Midbrain (tissue), 1 donor: ENCODE measurements at places on chromosomes 5 and 9.

DNA sequence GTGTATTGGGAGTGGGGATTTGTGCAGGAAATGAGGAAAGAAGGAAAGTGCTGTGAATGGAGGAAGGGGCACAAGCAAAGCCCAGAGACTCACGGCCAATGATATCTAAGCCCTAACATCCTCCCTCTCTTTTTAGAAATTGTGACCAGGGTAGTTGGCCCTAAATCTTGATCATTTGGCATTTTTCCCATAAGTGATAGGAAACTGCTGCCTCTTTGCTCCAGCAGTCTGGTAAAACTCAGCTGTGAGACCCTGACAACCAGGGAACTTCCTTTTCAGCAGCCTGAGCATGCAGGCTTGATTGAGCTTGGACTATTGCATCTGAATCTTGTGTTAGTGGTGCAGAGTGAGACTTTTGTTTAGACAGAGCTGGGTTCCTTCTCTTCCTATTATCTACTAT lies 9.6 kb upstream of the ADRB2 start:
- no peak for DNase-seq

DNA sequence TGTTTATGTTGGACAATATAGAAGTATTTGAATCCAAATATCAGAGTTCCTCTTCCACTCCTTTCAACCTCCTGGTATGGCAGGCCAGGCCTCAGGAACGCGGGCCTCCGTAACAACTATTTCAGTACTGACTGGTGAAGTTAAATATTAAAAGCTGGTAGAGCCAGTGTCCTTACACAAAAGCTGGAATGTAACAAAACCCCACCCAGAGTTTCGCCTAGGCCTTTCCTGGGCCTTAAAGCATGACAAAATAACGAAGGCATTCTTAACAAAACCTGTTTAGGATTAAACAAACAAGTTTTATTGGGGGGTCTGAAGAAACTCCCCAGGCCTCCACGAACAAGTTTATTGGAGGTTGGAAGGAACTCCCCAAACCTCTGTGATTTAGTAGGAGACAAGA lies 61.6 kb upstream of the GNE start:
- DNase-seq = no peak

- DNase-seq = no peak
Observed at GRCh38 chr5:35672995-35673394, 55.3 kb downstream of the SPEF2 start.

- no peak for DNase-seq
Observed at GRCh38 chr5:42360616-42361314, 62.5 kb upstream of the GHR start.

GRCh38 chr5:151388960-151389359 lies 41.6 kb upstream of the SLC36A2 start:
- no peak for DNase-seq

DNA sequence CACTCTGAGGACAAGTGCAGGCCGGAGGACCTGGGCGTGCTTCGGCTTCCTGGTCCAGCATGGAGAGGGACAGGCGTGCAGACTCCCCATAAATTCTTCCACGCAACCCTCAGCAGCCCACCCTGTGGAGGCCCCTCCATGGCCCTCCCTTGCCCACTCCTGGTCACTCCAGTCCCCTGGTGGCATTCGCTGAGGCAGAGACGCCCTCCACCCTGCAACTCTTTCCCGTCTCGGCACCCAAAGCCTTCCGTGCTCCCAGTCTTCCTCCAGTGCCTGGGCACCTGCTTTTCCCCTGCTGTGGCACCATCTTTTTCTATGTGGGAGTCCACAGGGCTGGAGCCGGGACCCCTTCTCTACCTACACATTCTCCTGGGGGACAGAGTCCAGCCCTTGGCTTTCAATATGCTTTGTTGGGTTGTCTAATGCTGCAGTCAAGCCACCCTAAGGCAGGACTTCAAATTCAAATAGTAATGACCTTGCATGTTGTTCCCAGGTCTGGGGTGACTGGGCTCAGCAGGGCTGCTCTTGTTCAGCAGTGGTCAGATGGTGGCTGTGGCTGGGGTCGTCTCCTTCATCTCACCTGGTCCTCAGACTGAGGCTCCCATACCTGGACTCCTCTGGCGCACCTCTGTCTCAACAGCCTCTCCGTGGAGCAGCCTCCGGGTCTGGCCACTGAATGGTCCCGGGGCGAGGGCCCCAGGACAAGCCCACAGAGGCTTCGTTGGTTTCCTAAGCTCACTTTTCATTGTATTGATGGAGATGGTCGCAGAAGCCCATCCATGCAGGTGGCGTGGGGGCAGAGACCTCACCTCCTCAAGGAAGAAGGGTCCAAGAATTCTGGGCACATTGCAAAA lies 15.2 kb downstream of the MRPL36 start:
- DNase-seq = no peak

DNA sequence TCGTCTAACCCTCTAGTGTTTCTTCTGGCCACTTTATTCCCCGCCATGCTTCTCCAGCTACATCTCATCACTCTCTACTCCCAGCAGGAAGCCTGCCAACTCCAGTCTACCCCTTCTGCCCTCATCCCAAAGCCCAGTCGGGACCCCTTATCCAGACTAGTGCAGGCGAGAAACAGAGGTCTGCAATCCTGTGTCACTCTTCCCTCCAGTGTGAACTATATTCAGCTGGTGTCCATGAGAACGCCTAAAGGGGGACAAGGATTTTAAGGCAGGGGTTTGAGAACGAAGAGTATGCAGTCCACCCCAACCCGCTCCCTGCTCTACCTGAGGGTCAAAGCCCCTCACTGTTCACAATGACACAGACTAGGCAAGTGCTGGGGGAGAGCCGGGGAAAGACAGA lies 41.7 kb upstream of the GABRP start:
- no peak for DNase-seq

- no peak for DNase-seq
Observed at GRCh38 chr5:38797838-38798237, 48.0 kb upstream of the OSMR start.

DNA sequence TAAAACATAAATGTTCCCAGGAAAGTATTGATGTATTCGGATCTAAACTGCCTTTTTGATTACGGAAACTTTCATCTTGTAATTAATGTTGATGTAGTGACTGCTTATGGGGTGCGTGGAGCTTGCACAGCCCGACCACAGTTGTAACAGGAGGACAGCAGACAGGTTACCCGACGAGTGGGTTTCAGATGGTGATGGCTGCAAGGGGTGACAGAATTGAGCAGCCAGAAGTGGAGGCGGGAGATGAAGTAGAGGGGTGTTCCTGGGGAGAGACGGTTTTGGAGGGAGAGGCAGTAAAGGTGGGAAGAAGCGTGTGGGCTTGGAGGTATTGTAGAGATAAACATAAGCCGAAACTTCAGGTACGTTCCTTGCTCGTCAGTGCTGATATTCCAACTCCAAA lies 5.8 kb downstream of the CEP72 start:
- DNase-seq = no peak

DNA sequence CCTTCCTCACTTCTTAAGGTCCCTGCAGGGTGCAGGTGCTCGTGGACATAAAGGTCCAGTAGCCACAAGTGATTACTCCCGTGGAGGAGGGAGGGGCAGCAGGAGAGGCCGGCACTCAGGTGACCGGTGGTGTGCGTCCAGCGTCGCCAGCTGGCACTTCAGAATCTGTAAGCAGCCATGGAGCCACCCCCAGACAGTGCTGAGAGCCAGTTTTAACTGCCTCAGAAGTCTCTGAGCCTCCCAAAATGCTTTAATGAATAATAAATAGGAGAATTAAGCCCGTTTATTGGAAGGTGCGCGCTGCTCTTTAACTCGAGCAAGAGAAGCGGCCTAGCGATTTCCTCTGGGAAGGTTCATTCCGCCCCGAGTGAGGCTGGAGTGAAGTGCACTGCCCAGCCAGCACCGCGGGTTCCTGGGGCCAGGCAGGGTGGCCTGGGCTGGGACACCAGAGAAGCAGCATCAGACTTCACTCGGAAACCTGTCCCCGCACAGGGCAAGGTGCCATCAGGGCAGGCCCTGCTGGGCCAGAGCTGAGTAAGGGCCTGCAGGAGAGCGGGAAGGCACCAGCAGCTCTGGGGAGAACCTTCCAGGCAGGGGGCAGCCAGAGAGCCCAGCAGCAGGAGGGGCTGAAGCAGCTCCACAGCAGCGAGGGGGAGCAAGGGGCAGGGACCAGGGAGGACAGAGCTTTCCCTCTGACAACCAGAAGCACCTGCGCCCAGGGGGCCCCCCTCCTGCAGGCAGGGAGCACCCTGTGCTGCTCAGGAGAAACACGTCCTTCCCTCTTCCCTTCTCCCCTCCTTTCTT lies 61.2 kb downstream of the VAV2 start:
- DNase-seq = peak; percentile 10

GRCh38 chr5:124952079-124952478 lies 205.6 kb upstream of the ZNF608 start:
- no peak for DNase-seq

- no peak for DNase-seq
Observed at GRCh38 chr9:136835932-136836904, 6.1 kb upstream of the AJM1 start.

DNA sequence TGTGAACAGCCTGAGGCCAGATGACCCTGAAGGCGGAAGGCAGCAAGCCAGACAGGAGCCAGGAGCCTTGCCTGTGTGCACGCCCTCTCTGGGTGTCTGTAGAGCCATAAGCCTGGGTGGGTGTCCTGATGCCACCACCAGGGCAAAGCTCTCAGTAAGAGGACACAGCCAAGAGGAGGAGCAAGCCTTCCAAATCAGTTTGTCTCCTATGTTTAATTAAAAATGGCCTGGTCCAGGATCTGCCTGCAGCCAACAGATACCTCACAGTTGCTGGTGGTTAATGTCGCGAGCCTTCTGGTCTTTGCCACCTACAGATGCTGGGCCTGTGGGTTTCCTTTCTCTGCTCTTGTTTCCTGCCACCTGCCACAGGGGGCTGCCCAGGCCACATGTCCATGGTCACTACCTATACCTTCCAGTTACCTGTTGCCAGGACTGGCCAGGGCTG lies 56.9 kb downstream of the SYK start:
- DNase-seq = no peak

DNA sequence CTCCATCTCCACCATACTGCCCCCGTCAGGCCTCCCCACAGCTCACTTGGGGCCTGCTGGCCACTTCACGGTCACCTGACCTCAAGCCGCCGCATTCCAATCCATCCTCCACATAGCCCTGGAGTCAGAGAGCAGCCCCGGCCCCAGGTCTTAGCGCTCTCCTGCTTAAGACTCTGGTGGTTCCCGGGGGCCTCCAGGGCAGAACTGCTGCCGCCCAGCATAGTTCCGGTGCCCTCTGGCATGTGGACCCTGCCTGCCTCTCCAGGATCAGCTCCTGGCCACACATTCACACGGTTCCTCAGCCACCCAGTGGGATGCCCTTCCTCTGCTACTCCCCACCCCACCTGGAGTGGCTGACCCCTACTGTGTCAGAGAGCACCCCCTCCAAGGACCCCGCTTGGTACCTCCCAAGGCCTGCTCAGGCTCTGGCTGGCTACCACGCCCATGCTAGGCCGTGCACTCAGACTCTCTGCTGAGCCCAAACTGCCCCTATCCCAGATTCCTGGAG lies 8.7 kb downstream of the PHYKPL start:
- no peak for DNase-seq

GRCh38 chr9:88531920-88532698 lies 2.9 kb upstream of the NXNL2 start:
- no peak for DNase-seq

DNA sequence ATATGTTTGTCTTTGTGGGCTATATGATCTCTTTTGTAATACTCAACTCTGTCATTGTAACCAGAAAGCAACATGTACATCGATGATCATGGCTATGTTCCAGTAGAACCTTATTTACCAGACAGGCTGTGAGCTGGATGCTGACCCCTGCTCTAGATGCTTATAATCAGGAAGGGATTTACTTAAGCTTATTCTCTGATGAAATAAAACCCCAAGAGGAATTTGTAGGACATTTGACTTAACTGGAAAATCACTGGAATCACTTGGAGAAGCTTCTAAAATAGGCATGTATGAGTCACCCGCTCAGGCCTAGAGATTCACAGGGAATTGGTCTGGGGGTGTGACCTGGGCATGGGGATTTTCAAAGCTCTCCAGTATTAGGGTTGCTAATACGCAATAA lies 285.8 kb upstream of the ZNF608 start:
- no peak for DNase-seq

DNA sequence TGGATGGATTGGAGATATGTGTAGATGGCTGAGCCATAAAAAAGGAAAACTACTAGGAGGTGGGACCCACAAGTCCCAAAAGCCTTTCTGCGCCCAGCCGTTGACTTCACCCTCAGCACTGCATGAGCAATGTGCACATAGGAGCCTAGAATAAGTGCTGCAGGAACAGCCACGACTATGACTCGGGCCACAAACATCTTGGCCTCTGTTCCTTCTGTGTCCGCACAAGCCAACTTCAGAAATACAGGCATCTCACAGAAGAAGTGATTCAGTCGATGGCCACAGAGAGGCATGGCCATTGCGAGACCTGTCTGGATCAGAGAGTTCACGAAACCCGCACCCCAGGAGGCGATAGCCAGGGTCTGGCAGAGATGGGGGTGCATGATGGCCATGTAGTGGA lies 587 bp downstream of the OR2Y1 start:
- no peak for DNase-seq

DNA sequence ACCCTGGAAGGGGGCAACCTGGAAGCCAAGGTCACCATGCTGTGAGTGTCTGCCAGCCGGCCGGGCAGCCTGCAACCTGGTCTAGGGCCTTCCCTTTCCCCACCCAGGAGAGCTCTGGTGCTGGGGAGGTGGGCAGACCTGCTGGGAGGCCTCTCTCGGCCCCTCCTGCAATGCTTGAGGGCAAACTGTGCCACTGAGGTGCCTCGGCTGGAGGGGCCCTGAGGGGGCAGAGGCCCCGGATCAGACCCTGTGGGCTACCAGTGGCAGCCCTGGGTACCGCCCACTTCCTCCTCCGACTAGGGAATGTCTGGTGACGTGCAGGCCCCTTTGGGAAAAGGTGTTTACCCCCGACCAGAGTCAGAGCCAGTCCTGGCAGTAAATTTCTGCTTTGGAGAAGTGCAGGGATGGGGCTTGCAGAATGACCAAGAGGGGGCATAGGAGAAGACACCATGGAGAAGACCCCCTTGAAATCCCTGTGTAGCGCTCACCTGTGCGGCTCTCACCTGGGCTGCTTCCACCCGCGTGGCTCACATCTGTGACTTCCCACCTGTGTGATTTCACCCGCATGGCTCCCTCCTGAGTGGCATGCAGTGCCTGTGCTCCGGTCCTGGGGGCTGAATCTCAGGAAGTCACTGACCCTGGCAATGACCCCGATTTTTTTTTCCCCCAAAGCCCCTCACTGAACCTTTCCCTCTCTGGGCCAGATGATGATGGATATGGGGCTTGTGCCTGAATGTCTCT lies 1.1 kb downstream of the LCN1 start:
- no peak for DNase-seq

- no peak for DNase-seq
Observed at GRCh38 chr5:15834596-15835245, 334.7 kb downstream of the FBXL7 start.
